ENCODE measurements at places on chromosomes 11 and 22. TPM values are rescaled to one million over a fixed set of nuclear protein-coding genes. Genes with fewer than 3 reads are reported as not detected.

DNA sequence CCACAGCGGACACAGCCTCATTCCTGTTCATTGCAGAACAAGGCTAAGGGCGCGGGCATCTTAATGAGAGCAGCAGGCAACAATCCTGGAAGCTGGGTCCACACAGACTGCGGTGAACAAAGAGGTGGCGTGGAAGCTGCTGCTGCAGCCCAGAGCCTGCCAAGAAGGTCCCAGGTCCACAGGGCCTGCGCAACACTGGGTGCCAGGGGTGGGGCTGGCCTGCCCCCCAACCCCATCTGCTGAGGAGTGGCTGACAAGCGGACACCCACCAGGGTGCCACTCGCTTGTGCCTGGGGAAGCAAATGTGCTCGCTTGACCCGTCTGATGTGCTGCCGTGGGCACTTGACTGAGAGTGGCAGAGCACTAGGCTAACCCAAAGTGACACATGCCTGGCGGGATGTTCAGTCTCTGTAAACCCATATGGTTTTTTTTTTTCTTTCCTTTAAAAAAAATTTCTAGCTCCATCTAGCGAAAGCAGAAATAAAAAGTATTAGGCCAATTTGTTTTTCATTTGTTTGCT is 83.2 kb upstream of the PITPNB start:
- H3K27me3 ChIP-seq = no peaks in the 10 kb centered on the region
- no peak for DNase-seq
- no peak overlapping the region for H3K4me3 ChIP-seq

DNA sequence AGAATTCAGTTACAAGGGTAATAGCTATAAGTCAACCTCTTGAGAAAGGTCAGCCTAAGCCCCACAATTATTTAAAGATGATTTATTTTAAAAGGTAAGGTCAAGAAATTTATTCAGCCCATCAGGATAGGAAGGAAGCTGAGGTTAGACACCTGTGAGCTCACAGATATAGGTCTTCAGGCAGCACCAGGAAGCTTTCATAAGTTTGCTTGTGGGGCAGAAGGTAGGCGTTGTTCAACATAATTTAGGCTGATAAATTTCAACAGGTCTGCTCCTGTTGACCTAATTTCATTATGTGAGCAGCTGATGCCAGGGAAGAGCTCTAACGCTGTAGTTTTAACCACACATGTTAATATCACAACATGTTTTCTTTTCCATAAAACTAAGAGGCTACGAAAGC is 118.1 kb upstream of the APOA1 start:
- H3K27ac ChIP-seq = peak overlapping the region; percentile 69
- H3K27me3 ChIP-seq = no peaks in the 10 kb centered on the region
- H3K4me1 ChIP-seq = peaks cover 23% of the 10 kb centered on the region
- no peak overlapping the region for H3K4me3 ChIP-seq

GRCh38 chr11:57788703-57789088 is 27.1 kb downstream of the CTNND1 start:
- no peaks in the 10 kb centered on the region for H3K36me3 ChIP-seq
- H3K27me3 ChIP-seq = no peaks in the 10 kb centered on the region
- no peak overlapping the region for H3K4me3 ChIP-seq
- peaks cover 29% of the 10 kb centered on the region for H3K4me1 ChIP-seq
- DNase-seq = no peak

DNA sequence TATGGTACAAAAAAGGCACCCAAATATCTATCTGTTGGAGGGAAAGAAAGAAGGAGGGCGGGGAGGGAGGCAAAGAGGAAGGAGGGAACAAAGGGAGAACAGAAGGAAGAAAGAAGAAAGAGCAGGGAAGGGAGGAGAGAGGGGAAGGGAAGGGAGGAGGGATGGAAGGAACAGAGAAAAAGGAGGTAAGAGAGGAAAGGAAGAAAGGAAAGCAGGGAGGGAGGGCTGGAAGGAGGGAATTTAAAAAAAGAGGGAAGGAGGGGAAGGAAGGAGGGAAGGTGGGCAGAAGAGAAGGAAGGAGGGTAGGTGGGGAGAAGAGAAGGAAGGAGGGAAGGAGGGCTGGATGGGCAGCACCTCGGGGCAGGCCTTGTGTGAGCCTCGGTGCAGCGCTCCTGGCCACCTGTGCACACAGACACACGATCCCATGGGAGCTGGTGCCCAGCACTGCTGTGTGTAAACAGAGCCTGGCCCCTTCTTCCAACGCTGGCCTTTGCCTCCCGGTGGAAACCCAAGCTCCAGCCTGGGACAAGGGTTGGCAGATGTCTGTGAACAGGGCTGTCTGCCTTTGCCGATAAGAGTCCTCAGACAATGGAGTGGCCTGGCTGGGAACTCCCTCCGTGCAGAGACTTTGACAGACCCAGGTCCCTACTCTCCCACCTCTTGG is 23.2 kb downstream of the SMIM38 start:
- no peak overlapping the region for H3K27ac ChIP-seq
- H3K4me1 ChIP-seq = no peaks in the 10 kb centered on the region
- no peak for DNase-seq
- no peaks in the 10 kb centered on the region for H3K36me3 ChIP-seq
- H3K4me3 ChIP-seq = no peak overlapping the region
- H3K27me3 ChIP-seq = no peaks in the 10 kb centered on the region

Gene HOATZ
- not detected for total RNA-seq

DNA sequence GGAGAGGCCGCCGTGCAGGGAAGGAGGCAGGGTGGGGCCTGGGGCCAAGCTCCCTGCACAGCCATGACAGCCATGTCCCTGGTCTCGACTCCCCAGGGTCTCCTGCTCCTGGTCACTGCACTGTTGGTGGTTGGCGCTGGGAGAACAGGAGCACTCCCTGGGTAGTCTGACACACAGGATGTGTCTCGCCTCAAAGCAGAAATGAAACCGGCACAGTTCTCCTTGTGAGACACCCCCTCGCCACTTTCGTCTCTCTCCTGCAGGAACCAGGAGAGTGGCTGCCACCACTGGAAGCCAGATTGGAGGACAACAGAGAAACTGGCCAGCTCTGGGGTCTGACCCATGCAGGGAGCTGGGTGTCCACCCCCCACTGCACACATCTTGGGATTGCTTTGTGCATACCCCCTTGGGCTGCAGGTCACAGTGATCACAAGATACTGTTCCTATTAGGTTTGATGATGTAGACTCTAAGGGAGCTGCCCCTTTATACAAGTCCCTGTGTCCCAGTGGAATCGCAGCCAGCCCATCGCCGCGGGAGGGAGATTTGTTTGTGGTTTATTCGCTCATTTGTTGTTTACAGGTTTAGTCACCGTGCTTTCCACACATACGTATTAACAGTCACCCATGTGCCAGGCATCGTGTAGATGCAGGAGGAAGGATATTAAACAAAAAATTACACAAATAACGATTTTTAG is 27.0 kb upstream of the YWHAH start:
- no peak overlapping the region for H3K4me3 ChIP-seq
- DNase-seq = peak; percentile 22
- H3K36me3 ChIP-seq = no peaks in the 10 kb centered on the region
- no peak overlapping the region for H3K27ac ChIP-seq
- H3K4me1 ChIP-seq = peaks cover 18% of the 10 kb centered on the region
- no peaks in the 10 kb centered on the region for H3K27me3 ChIP-seq

GRCh38 chr22:33597274-33597985 is 322.8 kb downstream of the LARGE1 start:
- no peaks in the 10 kb centered on the region for H3K4me1 ChIP-seq
- no peaks in the 10 kb centered on the region for H3K36me3 ChIP-seq
- H3K27ac ChIP-seq = no peak overlapping the region
- no peaks in the 10 kb centered on the region for H3K27me3 ChIP-seq
- no peak overlapping the region for H3K4me3 ChIP-seq

DNA sequence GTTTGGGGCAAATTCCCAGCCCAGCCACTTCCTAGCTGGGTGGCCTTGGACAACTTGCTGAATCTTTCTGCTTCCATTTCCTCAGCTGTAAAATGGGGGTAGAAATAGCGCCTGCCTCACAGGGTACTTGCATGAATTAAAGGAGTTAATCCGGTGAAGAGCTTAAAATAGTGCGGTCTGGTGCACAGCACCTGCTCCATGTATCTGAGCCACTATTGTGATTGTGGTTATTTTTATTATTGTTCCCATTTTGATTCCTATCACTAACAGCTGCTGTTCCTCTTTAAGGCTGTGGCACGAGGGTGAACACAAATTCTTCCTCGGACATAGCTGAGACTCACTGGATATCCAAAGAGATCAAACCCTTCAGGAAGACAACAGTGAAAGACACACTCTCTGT is 46.9 kb upstream of the TP53I11 start:
- H3K4me3 ChIP-seq = no peak overlapping the region
- no peak for DNase-seq
- no peak overlapping the region for H3K27ac ChIP-seq
- H3K27me3 ChIP-seq = no peaks in the 10 kb centered on the region

- H3K27me3 ChIP-seq = no peaks in the 10 kb centered on the region
- H3K36me3 ChIP-seq = no peaks in the 10 kb centered on the region
- no peak for DNase-seq
- no peak overlapping the region for H3K4me3 ChIP-seq
- no peak overlapping the region for H3K27ac ChIP-seq
These were observed 47.4 kb downstream of the ARHGEF12 start for GRCh38 chr11:120383518-120384155.

GRCh38 chr22:28810821-28811491 is 10.6 kb upstream of the XBP1 start:
- DNase-seq = peak; percentile 36
- no peaks in the 10 kb centered on the region for H3K27me3 ChIP-seq
- peaks cover 68% of the 10 kb centered on the region for H3K4me1 ChIP-seq
- no peaks in the 10 kb centered on the region for H3K36me3 ChIP-seq
- H3K27ac ChIP-seq = peak overlapping the region; percentile 57

DNA sequence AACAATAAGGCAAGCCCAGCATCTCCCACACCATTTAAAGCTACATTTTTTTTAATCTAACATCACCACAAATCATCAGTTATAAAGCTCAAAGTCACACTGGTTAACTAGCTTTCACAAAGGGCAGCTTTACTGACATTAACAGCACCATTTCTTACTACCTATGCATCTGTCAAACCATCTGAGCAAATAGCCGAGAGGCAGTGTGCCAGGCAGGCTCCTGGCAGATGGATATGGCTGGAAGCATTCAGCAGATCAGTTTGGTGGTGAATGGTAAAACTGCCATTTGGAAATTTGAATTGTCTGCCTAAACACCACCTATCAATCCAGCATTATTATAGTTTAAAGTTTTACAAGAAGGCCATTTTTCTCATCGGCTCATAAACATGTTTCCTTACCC is 131.2 kb downstream of the TTC28 start:
- H3K36me3 ChIP-seq = no peaks in the 10 kb centered on the region
- no peak overlapping the region for H3K4me3 ChIP-seq
- no peak overlapping the region for H3K27ac ChIP-seq
- H3K4me1 ChIP-seq = no peaks in the 10 kb centered on the region
- no peaks in the 10 kb centered on the region for H3K27me3 ChIP-seq
- DNase-seq = no peak

GRCh38 chr22:32528316-32528715 is 53.7 kb downstream of the FBXO7 start:
- no peak for DNase-seq
- H3K36me3 ChIP-seq = no peaks in the 10 kb centered on the region
- H3K27me3 ChIP-seq = no peaks in the 10 kb centered on the region

DNA sequence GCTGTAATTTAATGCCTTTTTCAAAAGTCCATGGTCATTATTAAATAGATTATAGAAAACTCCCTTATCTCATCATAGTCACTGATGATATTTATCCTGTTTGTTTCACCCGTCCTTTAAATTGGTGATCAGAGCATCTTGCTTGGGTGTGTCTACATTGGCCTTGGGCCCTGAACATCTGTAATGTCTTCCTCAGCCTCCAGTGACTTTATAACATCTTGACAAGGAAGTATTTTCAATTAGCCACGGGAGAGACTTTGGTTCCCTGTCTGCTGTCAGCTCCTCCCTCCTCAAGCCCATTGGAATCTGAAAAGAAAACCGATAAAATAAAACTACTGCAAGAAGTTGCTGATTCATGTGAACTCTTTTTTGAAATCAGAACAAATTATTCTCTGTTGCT is 116.9 kb upstream of the TTC12 start:
- no peak overlapping the region for H3K4me3 ChIP-seq
- no peaks in the 10 kb centered on the region for H3K27me3 ChIP-seq
- no peak for DNase-seq
- H3K36me3 ChIP-seq = no peaks in the 10 kb centered on the region
- H3K4me1 ChIP-seq = no peaks in the 10 kb centered on the region

Gene PATE4
- total RNA-seq = not detected

- peaks cover 2% of the 10 kb centered on the region for H3K36me3 ChIP-seq
- H3K27me3 ChIP-seq = no peaks in the 10 kb centered on the region
- no peak overlapping the region for H3K4me3 ChIP-seq
- DNase-seq = no peak
- no peaks in the 10 kb centered on the region for H3K4me1 ChIP-seq
These were observed 117.4 kb downstream of the SGSM3 start for GRCh38 chr22:40487663-40488249.

Gene SMDT1
- 51.0 TPM for total RNA-seq

Gene FAM181B
- not detected for total RNA-seq

Gene TMA7B
- 8.7 TPM for total RNA-seq

Gene DCDC1
- total RNA-seq = not detected

- no peaks in the 10 kb centered on the region for H3K27me3 ChIP-seq
- H3K4me1 ChIP-seq = peaks cover 31% of the 10 kb centered on the region
- no peak overlapping the region for H3K4me3 ChIP-seq
- DNase-seq = no peak
- no peak overlapping the region for H3K27ac ChIP-seq
These were observed 50.3 kb upstream of the TCF20 start for GRCh38 chr22:42320443-42321416.

GRCh38 chr11:118641397-118642019 is 34.1 kb downstream of the PHLDB1 start:
- H3K4me1 ChIP-seq = no peaks in the 10 kb centered on the region
- no peaks in the 10 kb centered on the region for H3K27me3 ChIP-seq
- no peak overlapping the region for H3K4me3 ChIP-seq
- no peaks in the 10 kb centered on the region for H3K36me3 ChIP-seq
- no peak overlapping the region for H3K27ac ChIP-seq

DNA sequence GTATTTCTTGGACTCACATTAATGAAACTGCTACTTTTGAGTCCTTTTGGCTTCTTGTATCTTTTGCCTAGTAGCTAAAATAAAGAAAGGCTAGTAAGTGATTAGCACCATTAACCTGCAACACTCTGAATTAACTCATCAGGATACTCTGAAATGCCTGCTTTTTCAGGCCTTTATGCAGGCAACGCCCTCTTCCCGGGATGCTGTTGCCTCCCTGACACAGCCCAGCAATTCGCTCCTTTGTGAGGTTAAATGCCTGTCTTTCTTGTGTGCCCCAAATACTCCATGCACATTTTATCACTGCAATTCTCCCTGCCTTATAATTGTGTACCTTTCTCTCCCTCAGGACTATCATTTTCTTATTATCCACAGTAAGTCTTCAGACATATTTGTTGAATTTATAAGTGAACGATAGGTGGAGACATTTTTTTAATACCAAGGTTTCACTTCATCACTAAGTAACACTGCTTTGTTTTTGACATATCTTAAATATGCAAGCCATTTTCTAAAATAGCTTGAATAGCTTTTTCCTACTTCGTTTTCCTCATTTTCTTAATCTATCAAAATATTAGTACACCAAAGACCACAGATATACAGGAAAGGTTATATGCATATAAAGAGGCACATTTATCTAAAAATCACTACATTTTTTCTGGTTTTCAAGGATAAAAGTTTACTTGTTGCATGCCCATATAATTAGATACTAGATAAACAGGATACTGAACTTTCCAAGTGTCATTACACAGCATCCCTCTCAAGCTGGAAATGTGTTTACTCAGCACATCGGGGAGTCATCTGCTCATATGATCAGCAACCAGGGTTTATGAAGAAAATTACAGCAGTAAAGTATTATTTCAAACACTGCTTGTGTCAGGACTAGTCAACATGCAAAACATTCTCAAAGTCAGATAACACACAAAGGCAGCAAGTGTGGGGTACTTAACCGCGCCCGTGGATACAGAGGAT is 48.5 kb upstream of the DDI1 start:
- no peaks in the 10 kb centered on the region for H3K36me3 ChIP-seq
- no peak for DNase-seq
- H3K27me3 ChIP-seq = no peaks in the 10 kb centered on the region
- no peaks in the 10 kb centered on the region for H3K4me1 ChIP-seq
- no peak overlapping the region for H3K4me3 ChIP-seq

Measured in natural killer cell (primary cell).